ENCODE measurements at places on chromosomes 12 and 14.

- no peak for DNase-seq
These were observed 1.2 kb downstream of the RAB15 start for GRCh38 chr14:64970776-64971477.

GRCh38 chr14:34063470-34064164 is 112.7 kb upstream of the EGLN3 start:
- no peak for DNase-seq

DNA sequence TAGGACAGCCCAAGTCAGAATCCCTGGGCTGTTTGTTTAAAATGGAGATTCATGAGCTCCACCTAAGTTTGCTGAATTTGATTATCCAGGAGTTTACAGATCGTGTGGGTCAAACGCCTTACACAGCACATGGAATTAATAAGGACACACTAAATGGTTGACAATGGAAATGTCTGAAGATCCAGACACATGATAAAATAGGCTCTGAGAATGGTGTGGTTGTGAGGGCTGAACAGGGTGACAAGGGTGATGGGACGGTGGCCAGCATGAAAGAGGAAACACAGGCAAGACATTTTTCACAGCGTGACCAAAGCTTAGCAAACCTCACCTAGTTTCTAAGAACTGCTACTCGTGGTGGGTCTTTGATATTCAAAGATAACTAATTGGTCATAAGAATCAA is 12.5 kb downstream of the VWF start:
- no peak for DNase-seq

GRCh38 chr14:64855721-64856528 is 23.8 kb downstream of the SPTB start:
- no peak for DNase-seq

- DNase-seq: peak; percentile 56
These were observed 61.9 kb downstream of the ESR2 start for GRCh38 chr14:64232095-64232838.

GRCh38 chr14:33938131-33938949 is 12.5 kb downstream of the EGLN3 start:
- no peak for DNase-seq

DNA sequence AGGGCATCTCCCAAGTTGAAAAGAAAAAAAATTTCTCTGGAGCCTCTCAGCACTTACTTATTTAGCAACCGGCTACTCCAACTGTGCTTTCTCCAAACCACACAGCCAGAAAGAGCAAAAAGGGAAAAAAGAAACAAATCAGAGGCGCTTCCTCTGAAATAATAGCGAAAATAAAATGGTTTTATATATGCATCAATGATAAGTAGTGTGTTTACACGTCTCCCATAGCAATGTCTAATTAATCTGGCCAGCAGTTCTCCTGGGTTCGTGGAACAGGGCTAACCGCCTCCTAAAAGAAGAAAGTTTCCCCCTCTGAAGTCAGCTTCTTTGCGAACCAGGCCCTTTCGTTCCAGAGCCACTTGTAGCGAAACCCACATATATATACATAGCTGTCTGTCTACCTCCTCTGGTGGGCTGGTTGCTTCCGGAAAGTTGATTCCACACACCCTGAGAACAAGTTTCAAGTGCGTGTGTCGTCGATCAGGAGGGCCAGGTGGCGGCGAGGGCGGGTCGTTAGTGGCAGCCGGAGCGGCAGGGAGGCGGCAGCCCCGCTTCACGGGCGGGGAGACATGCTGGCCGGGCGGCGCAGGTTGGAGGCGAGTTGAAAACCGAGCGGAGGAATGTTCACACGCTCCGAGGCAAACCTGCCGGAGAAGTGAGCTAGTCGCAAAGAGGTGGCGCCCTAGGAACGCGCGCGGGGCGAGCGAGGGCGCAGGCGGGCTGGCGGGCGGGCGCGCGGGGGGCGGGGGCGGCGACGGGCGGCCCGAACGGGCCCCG is 2.7 kb downstream of the PTHLH start:
- peak; percentile 62 for DNase-seq

GRCh38 chr14:69259527-69260189 is at the start of gene GALNT16:
Gene GALNT16 (plus strand): TSS chr14:69260158. CDS start chr14:69260291, 133 bp downstream.
- DNase-seq: peak; percentile 36

- DNase-seq: no peak
These were observed 50.0 kb downstream of the SLC38A4 start for GRCh38 chr12:46775796-46776195.

DNA sequence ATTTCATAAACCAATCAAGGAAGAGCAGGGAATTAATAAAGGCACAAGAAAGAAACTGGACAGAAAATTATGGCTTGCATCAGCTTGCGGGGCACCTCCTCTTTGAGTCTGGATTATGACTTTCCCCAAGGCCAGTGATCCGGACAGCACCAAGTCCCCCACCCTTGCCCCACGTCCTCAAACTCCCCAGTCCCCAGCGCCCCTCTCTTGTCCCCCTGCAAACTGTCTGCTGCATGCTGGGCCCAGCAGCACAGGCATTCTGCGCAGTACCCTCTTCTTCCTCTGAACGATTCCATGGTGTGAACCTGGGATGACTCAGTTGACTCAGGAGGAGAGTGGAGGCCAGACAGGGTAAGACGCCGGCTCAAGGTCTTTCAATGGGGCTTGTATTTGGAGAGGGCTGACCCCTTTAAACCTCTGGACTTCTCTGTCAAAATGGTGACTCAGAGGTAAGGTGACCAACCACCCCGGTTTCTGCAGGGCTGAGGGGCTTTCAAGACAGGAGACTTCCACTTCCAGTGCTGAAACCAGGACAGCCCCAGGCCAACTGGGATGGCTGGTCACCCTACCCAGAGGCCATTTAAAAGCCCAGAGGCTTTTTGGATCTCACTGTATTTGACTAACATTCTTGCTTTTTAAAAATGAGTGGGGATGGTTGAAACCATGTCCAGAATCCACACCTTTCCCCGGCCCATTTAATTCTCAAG is 13.5 kb downstream of the C14orf132 start:
- DNase-seq: no peak

DNA sequence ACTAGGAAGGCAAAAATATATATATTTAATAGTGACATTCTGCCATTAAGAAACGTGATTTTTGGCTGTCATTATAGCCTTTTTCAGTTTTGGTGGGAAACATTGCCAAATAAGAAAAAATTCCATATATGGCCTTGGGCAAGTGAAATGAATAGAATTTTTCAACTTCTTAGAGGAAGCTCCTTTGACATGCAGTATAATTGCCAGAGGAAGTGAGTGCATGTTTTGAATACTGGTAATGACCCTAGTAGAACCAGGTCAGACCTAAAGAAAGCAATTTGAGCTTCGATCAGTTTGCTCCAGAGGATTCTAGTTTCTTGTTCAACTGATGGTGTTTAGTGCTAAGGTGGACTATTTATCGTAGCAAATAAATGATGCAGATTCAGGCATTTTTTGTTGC is 26.2 kb upstream of the TRIM9 start:
- DNase-seq: no peak

- no peak for DNase-seq
These were observed 263.1 kb downstream of the CEP128 start for GRCh38 chr14:80678436-80678835.

GRCh38 chr14:21066882-21067502 is 3.1 kb upstream of the ARHGEF40 start:
- DNase-seq: no peak

DNA sequence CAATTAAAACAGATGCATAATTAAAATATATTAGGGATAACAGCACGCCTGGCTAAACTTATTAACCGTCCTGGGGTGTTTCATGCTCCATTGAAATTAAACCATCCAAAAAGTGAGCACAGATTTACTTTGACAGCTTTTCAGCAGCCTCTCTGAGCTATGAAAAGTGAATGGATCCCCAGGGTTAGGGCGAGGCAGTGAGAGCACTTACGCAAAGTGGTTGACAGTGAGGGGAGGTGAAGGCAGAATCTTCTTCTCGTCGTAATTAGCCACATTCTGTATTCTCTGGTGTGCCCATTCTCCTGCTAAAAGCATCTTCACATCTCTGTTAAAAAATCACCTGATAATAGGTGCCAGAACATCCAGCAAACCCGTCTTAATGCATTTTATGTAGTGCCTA is 1.9 kb downstream of the TMTC2 start:
- no peak for DNase-seq

GRCh38 chr12:42669553-42669952 is 80.0 kb upstream of the PRICKLE1 start:
- no peak for DNase-seq

GRCh38 chr14:76917745-76918255 is 91.6 kb downstream of the LRRC74A start:
- DNase-seq: peak; percentile 69

GRCh38 chr12:104952816-104953215 is 5.3 kb downstream of the SLC41A2 start:
- no peak for DNase-seq

DNA sequence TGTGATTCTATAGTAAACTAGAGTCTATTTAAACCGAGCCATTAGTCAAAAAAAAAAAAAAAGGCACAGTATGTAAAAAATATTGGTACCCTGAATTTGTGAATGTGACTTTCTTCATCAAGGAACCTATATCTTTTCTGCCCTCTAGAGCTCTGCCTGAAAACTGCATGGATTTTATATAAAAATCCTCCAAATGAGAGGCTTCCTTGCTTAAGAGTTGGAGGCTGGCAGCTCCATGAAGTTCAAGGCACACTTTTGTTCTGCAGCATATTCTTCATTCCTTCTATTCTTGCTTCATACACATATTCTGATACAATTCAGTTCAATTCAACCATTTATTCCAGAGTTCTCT is 23.1 kb upstream of the NKX2-8 start:
- no peak for DNase-seq

- DNase-seq: no peak
These were observed 432.6 kb downstream of the C12orf50 start for GRCh38 chr12:87596636-87597035.

- DNase-seq: peak; percentile 71
These were observed 107.3 kb downstream of the PPP2R5E start for GRCh38 chr14:63435838-63436237.

GRCh38 chr12:17296882-17297281 is 690.9 kb upstream of the LMO3 start:
- no peak for DNase-seq

DNA sequence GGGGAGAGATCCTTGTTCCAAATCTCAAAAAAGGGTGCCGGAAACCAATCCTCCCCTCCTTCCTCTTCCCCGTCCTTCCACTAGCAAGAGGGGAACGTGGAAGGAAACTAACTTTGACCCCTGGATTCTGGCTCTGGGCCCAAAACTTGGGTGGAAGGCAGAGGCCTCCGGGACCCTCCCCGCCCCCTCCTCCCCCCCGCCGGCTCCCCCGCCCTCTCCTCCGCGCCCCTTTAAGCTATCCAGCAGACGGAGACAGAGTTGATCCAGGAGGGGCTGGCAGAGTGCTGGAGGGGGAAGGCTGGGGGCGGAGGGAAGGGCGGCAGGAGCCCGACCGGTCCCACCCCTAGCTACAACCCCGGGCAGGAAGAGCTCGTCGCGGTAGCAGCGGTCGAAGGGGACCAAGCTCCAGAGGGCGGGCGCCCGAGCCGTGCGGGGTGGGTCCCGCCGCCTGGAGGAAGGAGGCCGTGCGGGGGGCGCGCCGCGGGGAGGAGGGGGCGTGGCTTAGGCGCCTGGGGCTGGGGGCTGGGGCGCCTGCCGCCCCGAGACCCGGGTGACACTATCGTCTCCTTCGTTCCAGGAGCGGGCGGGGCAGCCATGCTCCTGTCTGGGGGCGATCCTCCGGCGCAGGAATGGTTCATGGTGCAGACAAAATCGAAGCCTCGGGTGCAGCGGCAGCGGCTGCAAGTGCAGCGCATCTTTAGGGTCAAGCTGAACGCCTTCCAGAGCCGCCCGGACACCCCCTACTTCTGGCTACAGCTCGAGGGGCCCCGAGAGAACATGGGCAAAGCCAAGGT is at the start of gene NYNRIN:
NYNRIN (plus strand) TSS at position 351 of the 794 bp plus-strand sequence; CDS start at position 595, 244 bp downstream.
- DNase-seq: peak; percentile 22

GRCh38 chr12:44889162-44889561 is 13.0 kb upstream of the NELL2 start:
- DNase-seq: no peak

DNA sequence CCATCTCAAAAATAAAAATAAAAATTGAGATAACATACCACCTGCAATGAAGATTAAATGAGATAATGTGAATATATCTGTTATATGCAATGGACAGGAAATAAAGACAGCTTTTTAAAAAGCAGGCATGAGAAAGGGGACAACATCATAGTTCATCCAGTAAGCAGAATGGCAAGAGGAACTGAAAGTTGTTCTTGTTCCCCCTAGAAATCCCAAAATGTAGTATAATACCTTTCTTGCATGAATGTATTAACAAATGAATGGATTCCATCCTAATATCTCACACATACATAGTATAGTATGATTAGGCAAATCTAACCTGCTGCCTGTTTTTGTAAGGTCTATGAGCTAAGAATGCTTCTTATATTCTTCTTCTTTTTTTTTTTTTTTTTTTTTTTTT is 31.4 kb downstream of the FGD6 start:
- DNase-seq: no peak

GRCh38 chr14:100192250-100192671 is 32.8 kb upstream of the DEGS2 start:
- no peak for DNase-seq

- no peak for DNase-seq
These were observed 10.0 kb downstream of the NUAK1 start for GRCh38 chr12:106128585-106129328.

- DNase-seq: no peak
These were observed 16.2 kb downstream of the VPS33A start for GRCh38 chr12:122250047-122250446.

DNA sequence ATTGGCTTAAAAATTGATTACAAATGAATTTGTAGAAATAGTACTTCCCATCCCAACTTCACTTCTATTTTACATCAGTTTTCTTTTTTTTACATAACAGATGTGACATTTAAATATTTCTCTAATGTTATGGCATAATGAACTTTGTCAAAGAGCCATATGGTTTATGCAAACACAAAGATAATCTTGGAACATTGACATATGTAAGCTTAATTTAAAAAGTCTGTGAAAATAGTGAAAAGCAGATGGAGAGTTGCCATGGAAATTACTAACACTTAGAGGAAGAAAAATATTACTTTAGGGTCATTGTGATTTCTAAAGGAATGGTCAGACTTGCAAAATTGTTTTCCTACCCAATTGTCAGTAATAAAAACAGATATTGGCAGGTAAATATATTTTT is 232.4 kb downstream of the AEBP2 start:
- DNase-seq: no peak

- DNase-seq: no peak
These were observed 23.3 kb upstream of the NOS1 start for GRCh38 chr12:117384735-117385134.

DNA sequence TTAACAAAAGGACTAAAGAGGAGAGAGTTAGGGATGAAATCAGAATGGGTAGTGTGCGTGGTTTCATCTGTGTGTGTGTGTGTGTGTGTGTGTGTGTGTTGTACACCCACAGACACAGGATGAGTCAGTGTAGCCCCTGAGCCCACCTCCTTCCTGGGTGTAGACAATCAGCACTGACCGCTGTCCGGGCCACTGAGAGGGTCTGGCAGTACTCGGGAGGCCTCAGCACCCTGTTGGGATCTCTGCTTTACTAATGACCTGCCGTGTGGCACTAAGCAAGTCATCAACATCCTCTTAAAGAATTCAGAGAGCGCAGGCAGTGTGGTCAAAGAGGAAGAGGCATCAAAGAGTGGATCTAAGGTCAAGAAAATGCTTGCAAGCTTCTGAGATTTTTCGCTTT is 112.6 kb downstream of the PRMT8 start:
- DNase-seq: no peak
